ENCODE measurements at places on chromosomes 12 and 14.

DNA sequence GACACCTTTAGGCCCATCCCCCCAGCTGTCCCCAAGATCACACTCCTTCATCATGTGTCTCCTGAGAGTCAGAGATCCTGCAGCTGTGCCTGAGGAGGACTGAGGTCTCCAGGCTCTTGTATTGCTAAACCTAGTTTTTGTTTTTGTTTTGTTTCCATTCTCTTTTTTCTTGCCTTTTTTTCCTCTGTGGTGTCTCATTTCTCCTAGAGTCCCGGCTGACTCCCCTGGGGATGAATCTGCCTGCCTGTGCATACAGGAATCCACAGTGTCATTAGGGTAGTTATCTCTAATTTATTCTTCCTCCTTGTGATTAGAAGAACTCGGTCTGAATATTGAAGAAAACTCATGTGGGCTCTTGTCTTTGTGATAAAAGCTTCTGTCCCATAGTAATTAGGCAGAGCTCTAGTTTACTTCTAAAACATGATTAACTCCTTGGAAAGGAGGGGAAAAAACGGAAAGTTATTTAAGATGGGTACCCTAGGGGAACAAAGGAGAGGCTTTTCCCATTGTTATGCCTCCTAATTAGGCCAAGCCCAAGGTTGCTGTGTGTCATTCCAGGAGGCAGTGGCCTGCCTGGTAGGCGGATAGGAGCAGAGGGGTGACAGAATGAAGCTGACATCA, 343.2 kb downstream of the ZFP36L1 start:
- DNase-seq: no peak

GRCh38 chr14:24058260-24058950, 6.6 kb downstream of the CARMIL3 start:
- peak; percentile 24 for DNase-seq

DNA sequence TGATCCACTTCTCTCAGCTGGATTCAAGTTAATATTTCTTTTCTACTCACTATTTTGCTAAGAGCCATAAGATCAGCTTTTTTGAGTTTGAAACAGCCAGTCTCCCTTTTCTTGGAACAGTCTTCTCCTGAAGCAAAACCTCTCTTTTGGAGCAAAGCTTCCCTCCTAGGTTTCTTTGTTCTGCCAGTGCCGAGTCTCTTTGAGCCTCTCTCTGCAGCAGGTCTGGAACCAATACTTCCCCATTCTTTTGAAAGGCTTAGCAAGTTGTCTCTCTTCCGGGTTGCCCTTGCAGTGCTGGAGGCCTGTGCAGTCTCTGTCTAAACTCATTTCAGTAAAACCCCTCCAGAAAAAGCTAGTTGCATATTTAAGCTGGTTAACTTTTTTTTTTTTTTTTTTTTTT, 454.8 kb downstream of the NOVA1 start:
- no peak for DNase-seq

GRCh38 chr14:96385385-96385784, 6.5 kb upstream of the AK7 start:
- no peak for DNase-seq

- DNase-seq: no peak
Observed at GRCh38 chr12:47818007-47818376, 1.7 kb downstream of the HDAC7 start.

GRCh38 chr12:3751151-3752095, 1.5 kb downstream of the CRACR2A start:
- DNase-seq: no peak

- DNase-seq: no peak
Observed at GRCh38 chr12:42607584-42608058, 18.1 kb upstream of the PRICKLE1 start.

DNA sequence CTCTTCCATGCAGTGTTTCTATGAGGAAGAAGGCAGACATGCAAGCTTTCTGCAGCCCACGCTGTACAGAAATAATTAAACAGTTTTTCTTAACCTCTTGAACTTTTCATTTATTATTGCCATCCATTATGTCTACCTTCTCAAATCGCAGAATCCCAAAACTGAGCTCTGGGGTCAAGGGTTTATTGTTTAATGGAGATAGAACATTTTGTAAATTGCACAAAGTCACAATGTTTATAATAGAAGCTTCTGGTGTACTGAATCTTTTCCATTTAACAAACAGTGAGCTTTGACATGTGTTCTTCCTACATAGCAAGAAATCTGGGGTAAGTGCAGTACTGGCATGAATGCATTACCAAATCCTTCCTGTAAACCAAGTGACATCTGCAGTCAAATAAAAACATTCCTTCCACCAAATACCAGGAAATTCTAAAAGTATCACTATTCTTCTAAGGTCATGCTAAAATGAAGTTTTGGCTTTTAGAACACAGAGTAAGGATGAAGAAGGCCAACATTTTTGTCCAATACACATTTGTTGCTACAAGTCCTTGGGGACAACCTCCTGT, 385.3 kb upstream of the DDHD1 start:
- no peak for DNase-seq

DNA sequence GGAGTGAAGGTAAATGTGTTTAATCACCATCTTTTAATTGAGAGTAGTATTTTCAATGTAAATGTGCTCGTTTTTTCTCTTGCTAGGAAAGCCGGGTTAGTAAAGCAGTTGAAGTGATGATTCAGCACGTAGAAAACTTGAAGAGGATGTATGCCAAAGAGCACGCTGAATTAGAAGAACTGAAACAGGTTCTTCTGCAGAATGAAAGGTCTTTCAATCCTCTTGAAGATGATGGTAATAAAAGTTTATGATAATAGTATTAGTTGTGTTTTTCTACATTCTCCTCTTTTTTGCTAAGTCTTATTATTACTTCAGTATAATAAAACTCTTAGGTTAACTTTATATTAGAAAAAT, 93.9 kb downstream of the DNAI7 start:
- no peak for DNase-seq

DNA sequence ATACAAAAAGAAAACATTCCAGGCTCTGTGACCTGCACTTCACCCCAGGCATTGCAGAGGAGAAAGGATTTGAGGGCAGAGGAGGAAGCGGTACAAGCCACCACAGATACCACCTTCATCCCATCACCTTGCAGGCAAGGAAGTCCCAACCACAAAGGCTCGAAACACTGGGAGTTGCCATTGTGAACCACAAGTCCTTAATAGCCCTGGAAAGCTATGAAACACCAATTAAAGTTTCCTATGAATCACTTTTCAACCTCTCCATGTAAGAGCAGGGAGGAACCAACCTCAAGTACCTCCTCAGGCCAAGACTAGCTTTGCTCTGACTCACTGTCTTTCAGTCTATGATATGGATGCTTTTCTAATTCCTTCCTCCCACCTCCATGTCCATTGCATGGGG, 27.0 kb downstream of the MAP3K9 start:
- no peak for DNase-seq

GRCh38 chr14:55388160-55388559, 23.5 kb downstream of the ATG14 start:
- DNase-seq: no peak

- no peak for DNase-seq
Observed at GRCh38 chr12:27635349-27635972, 60.8 kb upstream of the REP15 start.

- DNase-seq: no peak
Observed at GRCh38 chr12:42372154-42372791, 46.3 kb downstream of the PPHLN1 start.

- DNase-seq: no peak
Observed at GRCh38 chr14:33676135-33676566, 274.7 kb downstream of the EGLN3 start.

DNA sequence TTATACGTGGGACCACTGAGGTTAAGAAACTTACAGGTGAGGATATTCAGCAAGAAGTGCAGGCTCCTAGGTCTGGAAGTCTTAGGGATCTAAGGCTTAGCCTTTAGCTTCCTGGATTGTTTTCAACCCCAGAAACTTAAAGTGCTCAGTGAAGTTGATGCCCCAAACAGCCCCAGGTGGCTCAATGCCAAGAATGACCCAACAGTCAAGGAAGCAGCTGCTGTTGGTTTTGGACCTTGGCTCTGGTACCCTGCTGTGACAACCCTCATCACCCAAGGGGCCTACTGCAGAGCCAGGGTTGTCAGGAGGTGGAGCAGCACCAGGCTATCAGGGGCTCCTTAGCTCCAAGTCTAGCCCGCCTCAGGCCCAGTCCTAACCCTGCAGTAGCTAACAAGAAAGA, 36.8 kb downstream of the VDR start:
- DNase-seq: peak; percentile 30

DNA sequence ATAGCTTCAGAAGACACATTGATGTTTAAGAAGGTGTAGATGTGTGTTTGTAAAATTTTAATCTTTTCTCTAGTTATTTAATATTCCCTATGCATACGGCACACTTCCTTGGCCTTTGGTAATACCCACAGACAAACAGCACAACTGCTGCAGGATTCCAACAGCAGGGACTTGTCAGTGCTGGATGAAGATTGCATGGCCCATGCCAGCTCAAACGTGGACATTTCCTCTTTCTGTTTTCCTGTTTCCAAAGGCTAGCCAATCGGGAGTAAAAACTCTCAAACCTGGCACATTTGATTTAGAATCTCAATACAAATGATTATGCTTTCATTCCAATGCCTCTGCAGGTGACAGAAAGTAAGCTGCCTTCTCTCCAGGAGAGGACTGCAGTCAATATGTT, 22.5 kb upstream of the PDE3A start:
- no peak for DNase-seq

GRCh38 chr12:57476162-57476992, 3.3 kb downstream of the ARHGAP9 start:
- DNase-seq: no peak

- DNase-seq: no peak
Observed at GRCh38 chr12:12533238-12533829, 29.3 kb downstream of the DUSP16 start.

- DNase-seq: no peak
Observed at GRCh38 chr12:11460343-11461023, 65.1 kb upstream of the PRB2 start.

DNA sequence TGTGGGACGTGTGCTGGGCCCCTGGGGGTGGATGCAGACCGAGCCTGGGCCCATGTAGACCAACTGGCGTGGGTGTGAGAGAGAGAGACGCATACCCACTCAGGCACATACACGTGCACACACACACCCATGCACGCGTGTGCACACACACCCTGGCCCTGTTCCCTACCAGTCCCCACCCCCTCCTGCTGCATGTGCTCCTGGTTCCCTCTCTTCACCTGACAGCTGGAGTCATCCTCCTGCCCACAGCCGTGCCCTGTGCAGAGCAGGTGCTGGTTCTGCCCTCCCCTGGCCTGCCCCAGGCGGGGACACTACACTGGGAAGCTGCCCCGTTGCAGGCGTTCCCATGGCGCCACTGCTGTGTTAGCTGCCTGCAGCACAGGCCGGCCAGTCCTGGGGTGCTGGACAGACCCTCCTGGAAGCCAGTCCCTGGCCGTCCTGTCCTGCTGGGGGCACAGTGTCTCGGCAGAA, 18.5 kb downstream of the PACS2 start:
- DNase-seq: no peak

- DNase-seq: no peak
Observed at GRCh38 chr12:6235499-6235898, 35.3 kb downstream of the CD9 start.

DNA sequence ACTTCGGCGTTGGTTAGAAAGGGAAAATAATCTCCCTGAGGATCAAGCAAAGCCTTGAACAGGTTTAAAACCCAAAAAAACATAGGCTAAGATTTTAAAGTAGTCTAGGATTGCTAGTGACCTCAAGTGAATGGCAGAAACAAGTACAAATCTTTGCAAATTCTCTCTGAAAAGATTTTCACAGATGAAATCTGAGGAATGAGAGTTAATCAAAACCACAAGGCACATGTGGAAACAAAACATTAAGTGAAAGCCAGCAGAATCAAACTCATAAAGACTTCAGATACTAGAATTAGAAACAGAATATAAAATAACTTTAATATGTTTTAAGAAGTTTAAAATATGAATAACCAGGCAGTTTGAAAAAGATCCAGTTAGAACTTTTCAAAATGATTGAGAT, 52.2 kb upstream of the CFL2 start:
- DNase-seq: no peak

DNA sequence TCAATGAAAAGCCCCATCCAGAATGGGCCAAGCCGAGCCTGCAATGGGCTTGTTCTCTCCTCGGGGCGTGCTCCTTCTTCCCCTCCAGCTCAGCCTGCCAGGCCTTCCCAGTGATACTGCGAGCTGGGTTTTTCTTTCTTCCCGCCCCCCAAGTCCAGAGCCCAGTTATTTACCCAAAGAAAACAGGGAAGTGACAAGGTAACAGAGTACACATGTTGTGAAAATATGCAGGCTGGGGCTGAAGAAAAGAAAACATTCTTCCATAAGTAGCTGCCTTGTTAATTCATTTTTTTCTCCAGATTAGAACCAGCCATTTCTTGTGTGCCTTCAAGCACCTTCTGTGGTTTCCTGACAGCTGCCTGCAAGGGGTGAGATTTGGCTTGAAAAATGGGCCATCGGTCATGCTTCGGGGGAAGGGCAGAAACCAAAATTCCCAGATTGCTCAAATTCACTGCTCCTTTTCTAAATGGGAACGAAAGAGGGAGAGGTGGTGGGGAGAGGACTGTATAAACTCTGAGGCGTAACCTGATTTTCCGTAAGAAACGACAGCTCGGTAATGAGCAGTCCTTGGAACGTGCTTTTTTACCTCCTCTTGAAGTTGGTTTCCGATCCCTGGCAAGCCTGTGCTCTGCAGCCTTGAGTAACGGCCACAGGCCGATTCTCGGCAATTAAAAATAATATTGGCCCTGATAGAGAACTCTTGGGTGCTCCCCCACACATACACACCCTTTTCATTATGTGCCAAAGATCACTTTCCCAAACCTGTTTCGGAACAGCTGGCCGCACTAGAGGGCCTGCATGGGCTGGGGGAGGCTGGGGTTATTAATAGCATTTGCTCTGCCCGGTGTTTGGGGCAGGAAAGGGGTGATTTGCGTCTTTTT, 229.4 kb downstream of the ZFP36L1 start:
- DNase-seq: no peak

- DNase-seq: no peak
Observed at GRCh38 chr12:49671031-49671765, 36.0 kb downstream of the FMNL3 start.

DNA sequence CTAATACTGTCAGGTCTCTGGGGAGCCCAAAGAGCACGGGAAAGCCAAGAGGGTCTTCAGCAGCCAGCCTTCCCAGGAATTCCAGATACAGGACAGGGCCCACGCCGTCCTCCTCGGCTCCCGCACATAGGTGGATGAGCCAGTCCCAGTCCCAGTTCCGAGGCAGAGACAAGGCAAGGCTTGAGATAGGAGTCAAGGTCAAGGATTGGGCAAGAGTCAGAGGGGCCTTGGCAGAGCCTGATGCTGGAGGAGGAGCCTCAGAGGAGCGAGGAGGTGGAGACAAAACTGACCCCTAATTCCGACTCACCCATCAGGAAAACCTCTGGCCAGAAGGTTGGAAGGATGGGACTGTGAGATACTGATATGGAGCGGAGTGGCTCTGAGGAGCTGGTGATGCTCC, 21.0 kb downstream of the KRT80 start:
- no peak for DNase-seq

- no peak for DNase-seq
Observed at GRCh38 chr12:69284131-69284530, 44.8 kb downstream of the CPSF6 start.

DNA sequence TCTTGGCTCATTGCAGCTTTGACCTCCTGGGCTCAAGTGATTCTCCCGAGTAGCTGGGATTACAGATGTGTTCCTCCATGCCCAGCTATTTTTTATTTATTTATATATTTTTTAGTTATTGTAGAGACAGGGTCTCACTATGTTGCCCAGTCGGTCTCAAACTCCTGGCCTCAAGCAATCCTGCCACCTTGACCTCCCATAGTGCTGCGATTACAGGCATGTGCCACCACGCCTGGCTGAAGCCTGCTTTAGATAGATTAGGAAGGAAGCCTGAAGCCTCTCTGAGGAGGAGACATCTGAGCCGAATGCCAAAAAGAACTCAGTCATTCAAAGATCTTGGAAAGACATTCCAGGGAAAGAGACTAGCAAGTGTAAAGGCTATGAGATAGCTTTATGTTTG, 10.2 kb downstream of the INHBC start:
- no peak for DNase-seq

Data from pulmonary artery endothelial cell (primary cell).